ENCODE measurements at places on chromosomes 6 and 20.

DNA sequence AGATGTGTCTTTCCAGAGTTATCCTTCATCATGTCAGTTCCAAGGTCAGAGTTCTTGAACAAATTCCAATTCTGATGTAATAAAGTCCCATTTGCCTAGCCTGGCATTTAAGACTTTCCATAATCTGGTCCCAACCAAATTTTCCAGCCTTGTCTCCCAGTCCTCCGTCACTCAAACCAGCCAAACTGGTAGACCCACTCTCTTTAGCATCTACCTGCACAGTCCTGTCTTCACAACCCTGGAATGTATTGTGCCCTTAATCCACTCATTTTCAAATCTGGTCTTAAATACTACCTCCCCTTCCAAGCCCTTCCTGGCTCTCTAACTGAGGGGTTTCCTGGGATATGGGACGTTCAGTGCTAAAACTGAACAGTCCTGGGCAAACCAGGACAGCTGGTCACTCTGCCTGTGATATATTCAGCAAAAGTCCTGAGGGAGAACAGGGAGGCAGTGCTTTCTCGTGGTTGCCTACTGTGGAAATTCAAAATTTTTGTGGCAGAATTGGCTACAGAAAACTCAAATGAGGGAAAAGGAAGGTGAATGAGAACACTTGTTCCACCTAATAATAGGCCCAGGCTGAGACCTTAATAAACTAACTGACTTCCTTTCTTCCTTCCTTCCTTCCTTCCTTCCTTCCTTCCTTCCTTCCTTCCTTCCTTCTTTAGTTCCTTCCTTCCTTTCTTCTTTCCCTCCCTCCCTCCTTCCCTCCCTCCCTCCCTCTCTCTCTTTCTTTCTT lies 10.8 kb upstream of the AKAP7 start:
- DNase-seq = no peak

DNA sequence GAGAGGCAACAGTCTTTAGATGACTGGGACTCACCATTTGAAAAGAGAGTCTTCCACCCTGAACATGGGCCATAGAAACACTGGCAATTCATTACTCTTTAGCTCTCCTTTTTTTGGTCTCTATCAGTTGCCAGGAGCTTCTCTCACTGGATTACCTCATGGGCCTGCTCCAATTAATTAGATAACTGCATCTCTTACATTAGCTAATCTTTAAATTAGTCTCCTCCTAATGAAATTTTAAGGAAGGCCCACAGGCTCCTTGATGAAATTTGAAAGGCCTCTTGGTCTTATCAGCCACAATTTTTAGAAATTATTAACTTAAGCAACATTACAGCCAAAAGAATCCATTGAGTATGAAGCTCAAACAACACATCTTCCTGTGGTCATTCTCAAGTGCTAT lies 184.4 kb downstream of the UNC5CL start:
- DNase-seq = no peak

DNA sequence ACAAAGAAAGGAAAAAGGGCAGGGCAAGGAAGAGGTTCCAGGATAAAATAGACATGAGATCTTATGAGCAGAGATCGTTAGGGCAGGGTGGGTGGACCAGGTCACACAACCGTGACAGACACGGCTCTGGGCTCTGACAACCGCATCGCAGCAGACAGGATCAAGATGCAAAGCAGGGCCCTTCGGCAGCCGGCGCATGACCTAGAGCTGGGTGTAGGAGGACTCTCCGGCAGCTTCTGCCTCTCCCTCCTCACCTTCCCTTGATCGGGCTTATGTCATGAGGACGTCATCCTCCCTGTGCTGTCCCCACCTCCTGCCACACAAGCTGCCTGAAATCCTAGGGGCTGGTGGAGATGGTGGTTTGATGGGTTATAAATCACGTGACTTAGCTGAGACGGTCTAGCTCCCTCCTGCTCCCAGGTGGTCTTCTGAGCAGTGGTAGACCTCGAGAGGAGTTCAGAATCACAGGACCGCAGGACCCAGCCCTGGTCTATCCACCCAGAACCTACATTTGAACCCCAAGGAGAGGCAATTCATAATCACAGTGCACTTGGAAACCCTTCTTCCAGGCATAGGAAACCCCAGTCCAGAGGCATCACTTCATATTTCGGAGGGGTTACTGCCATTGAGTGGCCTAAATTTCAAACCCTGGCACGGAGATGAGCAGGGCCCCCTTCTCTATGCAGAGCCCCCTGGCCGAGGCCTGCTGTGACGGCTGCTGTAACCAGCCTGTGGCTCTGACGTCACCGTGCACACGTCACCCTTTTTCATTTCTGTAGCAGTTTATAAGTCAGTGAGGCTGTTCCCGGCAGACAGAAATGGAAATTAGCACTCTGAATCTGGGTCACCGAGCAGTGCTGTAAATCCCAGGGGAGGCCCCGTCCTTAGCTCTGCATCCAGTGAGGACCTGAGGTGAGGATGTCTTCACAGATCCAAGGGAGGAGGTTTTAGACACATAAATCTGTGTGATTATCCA lies 8.7 kb upstream of the CCR6 start:
- no peak for DNase-seq

GRCh38 chr6:137248702-137249101 lies 29.5 kb upstream of the IFNGR1 start:
- DNase-seq = no peak

- peak; percentile 56 for DNase-seq
Measured at GRCh38 chr6:145813285-145814034, 1.1 kb downstream of the FBXO30 start.

DNA sequence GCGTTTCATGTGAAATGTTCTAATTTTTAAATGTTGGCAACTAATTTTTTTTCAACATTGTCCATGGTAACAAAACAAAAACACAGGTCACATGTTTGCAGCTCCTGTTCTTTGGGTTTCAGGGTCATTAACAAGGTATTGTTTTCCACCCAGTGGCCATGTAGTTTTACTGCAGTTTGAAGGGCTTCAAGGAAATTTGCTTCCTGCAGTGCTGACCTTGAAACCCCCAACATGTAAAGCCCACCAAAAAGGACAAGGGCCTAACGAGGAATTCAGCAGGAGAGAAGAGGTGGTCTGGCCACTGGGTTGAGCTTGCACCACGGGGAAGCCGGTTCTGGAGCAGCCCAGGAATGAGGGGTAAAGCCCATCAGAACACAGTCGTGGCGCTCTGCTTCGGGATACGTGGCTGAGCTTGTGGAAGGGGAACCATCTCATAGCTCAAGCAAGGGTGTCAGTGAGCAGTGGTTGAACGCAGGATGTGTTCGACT lies 13.9 kb upstream of the KLHL31 start:
- peak; percentile 20 for DNase-seq

DNA sequence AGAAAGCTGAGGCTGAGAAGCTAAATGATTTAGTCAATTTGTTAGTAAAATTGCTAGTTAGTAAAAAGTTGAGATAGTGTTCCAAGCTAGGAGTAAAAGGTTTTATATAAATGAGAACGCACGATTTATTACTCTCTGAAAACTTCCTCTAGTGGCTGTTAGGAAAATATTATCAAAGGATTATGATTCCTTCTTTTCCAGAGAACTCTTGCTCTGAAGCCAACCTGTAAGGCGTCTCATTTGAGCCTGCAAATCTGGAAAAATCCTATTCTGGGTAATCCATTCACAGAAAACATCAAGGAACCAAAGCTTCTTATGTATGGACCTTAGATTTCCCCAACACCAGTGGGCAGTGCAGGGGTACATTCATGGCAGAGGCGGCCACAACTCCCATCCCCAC lies 252.7 kb downstream of the SOD2 start:
- DNase-seq = no peak

- DNase-seq = no peak
Measured at GRCh38 chr6:2848851-2849250, 7.2 kb upstream of the SERPINB1 start.

GRCh38 chr6:150195996-150196417 lies 53.2 kb downstream of the PPP1R14C start:
- DNase-seq = no peak

- no peak for DNase-seq
Measured at GRCh38 chr20:49404461-49404860, 78.0 kb downstream of the KCNB1 start.
